ENCODE measurements at places on chromosomes 1 and 21. TPM values are rescaled to one million over a fixed set of nuclear protein-coding genes. Genes with fewer than 3 reads are reported as not detected.

The LINGO4 gene
- total RNA-seq, result not detected

The PTPN14 gene
- total RNA-seq, result 114 TPM

The FCGR3A gene
- total RNA-seq, result not detected

The LIN28A gene
- total RNA-seq, result 0.15 TPM

The RNF187 gene
- total RNA-seq, result 146 TPM

The SLC16A4 gene
- 0.60 TPM for total RNA-seq

The TPTE gene
- not detected for total RNA-seq

The TMEM9 gene
- 80.3 TPM for total RNA-seq

The BLACAT1 gene
- total RNA-seq, result 0.45 TPM

The STIL gene
- total RNA-seq, result 39.3 TPM

GRCh38 chr1:162270016-162270770 is 106.5 kb downstream of the SPATA46 start:
- no peaks in the 10 kb centered on the region for H3K27me3 ChIP-seq
- peaks cover 43% of the 10 kb centered on the region for H3K4me1 ChIP-seq
- no peak overlapping the region for H3K4me3 ChIP-seq
- peak; percentile 90 for DNase-seq

GRCh38 chr1:150775276-150775675 is 9.7 kb upstream of the CTSS start:
- no peaks in the 10 kb centered on the region for H3K27me3 ChIP-seq
- H3K4me3 ChIP-seq, result no peak overlapping the region
- no peak overlapping the region for H3K27ac ChIP-seq
- no peaks in the 10 kb centered on the region for H3K4me1 ChIP-seq
- no peaks in the 10 kb centered on the region for H3K36me3 ChIP-seq
- DNase-seq, result no peak

- no peak overlapping the region for H3K27ac ChIP-seq
- H3K4me3 ChIP-seq, result no peak overlapping the region
- H3K36me3 ChIP-seq, result no peaks in the 10 kb centered on the region
- H3K4me1 ChIP-seq, result no peaks in the 10 kb centered on the region
- no peak for DNase-seq
Observed at GRCh38 chr1:24855474-24855873, 74.6 kb downstream of the RUNX3 start.

GRCh38 chr1:46476673-46477072 is 13.0 kb upstream of the DMBX1 start:
- DNase-seq, result no peak
- H3K36me3 ChIP-seq, result no peaks in the 10 kb centered on the region
- no peaks in the 10 kb centered on the region for H3K4me1 ChIP-seq

DNA sequence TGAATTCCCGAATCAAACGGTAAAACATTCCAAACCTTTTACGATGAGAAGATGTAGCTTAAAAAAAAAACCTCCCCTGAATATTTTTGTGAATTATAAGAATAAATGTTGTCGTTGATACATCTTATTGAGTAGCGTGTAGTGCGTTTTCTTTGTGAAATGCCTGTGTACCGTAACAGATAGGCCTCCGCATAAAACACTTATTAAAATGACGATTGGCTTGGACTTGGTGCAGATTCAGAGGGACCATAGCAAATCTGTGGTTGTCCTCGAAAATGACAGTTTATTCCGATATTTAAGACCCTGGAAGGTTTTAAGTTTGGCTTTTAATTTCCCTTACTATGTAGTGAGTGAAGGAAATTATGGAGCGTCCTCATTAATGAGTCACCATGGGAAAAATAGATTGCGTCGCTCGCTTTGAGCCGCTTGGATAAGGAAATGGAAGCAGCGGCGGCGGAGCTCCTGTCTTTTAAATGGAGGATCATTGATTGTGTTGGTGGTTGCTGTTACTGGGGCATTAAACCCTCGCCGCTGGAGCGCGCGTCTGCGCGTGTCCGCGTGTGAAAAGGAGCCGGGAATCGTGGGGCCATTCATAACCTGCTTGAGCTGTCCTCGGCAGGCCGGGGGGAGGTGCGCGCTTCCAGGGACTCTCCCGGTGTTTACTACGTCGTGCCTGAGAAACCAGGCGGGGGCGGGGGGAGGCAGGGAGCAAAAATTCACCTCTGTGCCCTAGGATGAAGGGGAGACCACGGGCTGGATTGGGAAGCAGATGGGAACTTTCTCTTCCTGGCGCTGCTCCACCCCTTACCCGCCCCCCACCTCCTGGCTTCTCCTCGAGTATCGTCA is 1.6 kb downstream of the SPEN start:
- no peaks in the 10 kb centered on the region for H3K36me3 ChIP-seq
- H3K27me3 ChIP-seq, result no peaks in the 10 kb centered on the region
- peak overlapping the region; percentile 83 for H3K27ac ChIP-seq
- DNase-seq, result peak; percentile 93

DNA sequence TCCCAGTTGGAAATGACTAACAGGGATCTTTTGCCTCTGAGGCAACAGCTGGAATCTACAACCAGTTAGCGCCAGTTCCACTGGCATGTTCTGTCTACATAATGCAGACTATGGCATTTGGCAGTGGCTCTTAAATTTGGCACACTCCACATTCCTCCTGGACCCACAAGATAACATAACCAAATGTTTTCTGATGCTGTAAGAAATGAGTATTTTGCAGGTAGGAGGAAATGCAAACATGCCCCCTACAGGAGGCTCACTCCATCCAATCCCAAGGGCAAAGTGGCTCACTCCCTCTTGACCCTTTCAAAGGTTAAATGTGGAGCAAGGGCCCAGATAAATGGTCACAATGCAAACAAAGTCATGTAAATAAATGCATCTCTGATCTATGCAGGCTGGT is 129.2 kb upstream of the PROX1 start:
- no peaks in the 10 kb centered on the region for H3K36me3 ChIP-seq
- H3K27me3 ChIP-seq, result peaks cover 72% of the 10 kb centered on the region
- H3K4me3 ChIP-seq, result no peak overlapping the region
- no peak overlapping the region for H3K27ac ChIP-seq

- H3K27me3 ChIP-seq, result no peaks in the 10 kb centered on the region
- no peak overlapping the region for H3K4me3 ChIP-seq
- no peak for DNase-seq
- H3K4me1 ChIP-seq, result peaks cover 14% of the 10 kb centered on the region
- H3K27ac ChIP-seq, result no peak overlapping the region
- no peaks in the 10 kb centered on the region for H3K36me3 ChIP-seq
Observed at GRCh38 chr1:201605385-201606010, 66.6 kb downstream of the NAV1 start.

- no peaks in the 10 kb centered on the region for H3K36me3 ChIP-seq
- H3K27ac ChIP-seq, result no peak overlapping the region
- H3K4me1 ChIP-seq, result peaks cover 8% of the 10 kb centered on the region
- H3K27me3 ChIP-seq, result no peaks in the 10 kb centered on the region
Observed at GRCh38 chr1:55275941-55276341, 60.8 kb upstream of the USP24 start.

DNA sequence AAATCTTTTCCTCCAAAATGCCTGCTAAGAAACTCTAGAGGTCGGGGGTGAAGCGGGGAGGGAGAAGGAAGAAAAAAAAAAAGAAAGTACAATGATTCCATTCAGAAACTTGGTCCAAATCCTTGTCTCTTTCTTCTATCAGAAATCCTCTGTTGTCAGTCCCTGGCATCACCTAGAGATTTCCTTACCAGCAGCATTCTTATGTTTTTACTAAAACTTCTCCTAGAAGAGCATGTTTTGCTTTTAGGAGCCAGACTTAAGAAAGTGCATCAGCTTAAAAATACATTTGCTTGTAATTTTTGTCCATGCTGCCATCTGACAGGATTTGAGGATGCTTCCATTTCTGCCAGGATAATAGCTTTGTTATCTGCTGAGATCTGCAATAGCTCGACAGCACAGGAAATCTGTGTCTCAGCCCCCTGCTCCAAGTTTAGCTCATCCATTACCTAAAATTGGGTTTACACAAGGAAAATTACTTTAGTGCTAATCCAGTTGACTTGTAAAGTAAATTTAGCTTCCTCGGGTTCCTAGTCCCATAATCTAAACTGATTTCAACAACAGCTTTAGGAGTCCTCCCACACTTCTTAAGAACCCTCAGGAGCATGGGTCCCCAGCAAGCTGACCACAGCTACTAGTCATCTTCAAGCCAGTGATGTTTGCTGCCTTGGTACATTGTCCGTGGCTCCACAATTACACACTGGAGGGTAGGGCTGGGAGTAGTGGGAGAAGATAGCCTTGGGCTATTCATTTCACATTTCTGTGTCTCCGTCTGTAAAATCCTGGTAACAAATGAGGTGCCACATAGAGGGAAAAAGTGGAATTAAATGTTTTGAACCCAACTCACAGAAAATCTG is 92.3 kb upstream of the UBE2U start:
- no peaks in the 10 kb centered on the region for H3K36me3 ChIP-seq
- H3K27ac ChIP-seq, result no peak overlapping the region
- no peak overlapping the region for H3K4me3 ChIP-seq

GRCh38 chr1:40922969-40923368 is 56.5 kb upstream of the CTPS1 start:
- H3K4me1 ChIP-seq, result no peaks in the 10 kb centered on the region
- H3K36me3 ChIP-seq, result no peaks in the 10 kb centered on the region
- no peak for DNase-seq
- H3K4me3 ChIP-seq, result no peak overlapping the region
- no peak overlapping the region for H3K27ac ChIP-seq

- H3K4me3 ChIP-seq, result no peak overlapping the region
- no peak for DNase-seq
- H3K27me3 ChIP-seq, result peaks cover 55% of the 10 kb centered on the region
- no peak overlapping the region for H3K27ac ChIP-seq
Observed at GRCh38 chr1:214864896-214865688, 217.4 kb upstream of the KCNK2 start.

DNA sequence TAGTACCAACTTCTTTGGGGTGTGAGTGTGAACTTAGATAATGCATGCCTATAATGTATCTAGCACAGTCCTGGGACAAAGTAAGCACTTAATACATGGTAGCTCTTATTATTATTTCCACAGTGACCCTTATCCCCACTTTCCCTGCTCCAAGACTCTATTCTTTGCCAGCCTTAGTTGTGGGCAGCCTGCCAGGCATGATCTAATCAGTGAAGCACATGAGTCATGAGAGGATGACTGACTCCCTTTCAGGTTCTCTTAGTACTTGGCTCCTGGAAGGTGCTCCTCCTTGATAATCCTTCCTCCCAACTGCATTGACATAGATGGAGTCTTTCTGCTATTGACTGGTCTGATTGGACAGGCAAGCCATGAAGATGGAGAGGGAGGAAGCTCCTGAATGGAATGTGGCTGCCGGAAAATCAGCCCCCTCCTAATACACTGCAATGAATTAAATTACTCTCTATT is 17.4 kb upstream of the GNG12 start:
- H3K4me3 ChIP-seq, result no peak overlapping the region
- H3K36me3 ChIP-seq, result no peaks in the 10 kb centered on the region
- H3K27me3 ChIP-seq, result no peaks in the 10 kb centered on the region
- H3K27ac ChIP-seq, result no peak overlapping the region

- no peaks in the 10 kb centered on the region for H3K36me3 ChIP-seq
- H3K27me3 ChIP-seq, result no peaks in the 10 kb centered on the region
- no peak overlapping the region for H3K27ac ChIP-seq
- H3K4me1 ChIP-seq, result no peaks in the 10 kb centered on the region
- DNase-seq, result peak; percentile 60
- no peak overlapping the region for H3K4me3 ChIP-seq
Observed at GRCh38 chr1:245051349-245052221, 103.2 kb upstream of the KIF26B start.

DNA sequence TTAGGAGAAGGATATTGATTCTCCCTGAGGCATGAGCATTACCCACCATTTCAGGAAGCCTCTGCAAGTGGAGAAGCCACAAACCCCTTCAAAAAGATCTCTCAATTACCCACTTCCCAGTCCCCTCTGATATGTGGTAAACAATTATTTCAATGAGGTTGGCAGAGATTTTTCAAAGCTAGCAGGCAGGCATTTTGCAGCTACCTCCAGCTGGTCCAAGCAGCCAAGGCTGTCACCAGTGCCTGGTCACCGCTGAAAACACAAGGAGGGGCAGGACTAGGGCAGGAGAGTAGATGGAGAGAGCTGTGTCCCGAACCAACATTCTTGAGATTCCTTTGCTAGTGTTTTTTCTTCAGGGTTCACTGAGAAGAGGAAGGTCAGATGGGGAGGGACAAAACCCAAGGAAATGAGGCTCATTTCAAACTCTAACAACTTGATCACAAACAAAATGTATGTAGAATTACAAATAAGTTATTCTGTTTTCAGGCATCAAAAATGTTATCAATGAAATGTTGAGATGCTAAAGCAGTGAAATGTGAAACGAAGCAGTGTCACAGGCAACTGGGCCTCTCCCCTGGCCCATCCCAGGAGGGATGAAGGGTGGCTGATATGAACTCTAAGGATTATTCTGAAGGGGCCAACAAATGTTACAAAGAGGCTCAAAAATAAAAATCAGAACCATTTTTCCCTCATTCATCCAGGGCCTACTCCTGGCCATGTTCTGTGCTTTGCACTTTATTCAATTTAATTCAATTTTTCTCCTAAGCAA is 22.3 kb downstream of the APP start:
- peak; percentile 39 for DNase-seq
- no peak overlapping the region for H3K4me3 ChIP-seq
- H3K27ac ChIP-seq, result peak overlapping the region; percentile 31
- H3K4me1 ChIP-seq, result peaks cover 40% of the 10 kb centered on the region

DNA sequence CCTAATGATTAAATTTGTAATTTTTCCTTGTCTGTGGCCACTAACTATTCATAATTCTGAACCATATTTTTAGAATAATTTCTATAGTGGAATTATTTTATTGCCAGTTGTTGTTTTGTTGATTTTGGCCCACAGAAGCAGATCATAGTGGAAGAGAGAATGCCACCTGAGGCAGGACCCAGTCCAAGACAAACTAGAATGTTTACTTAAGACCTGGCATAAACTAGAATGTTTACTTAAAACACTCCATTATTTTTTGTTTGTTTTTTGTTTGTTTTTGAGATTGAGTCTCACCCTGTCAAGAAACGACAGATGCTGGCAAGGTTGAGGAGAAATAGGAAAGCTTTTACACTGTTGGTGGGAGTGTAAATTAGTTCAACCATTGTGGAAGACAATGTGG is 310.2 kb downstream of the MRPL39 start:
- H3K4me1 ChIP-seq, result no peaks in the 10 kb centered on the region
- H3K27ac ChIP-seq, result no peak overlapping the region
- no peaks in the 10 kb centered on the region for H3K27me3 ChIP-seq
- DNase-seq, result no peak
- H3K36me3 ChIP-seq, result no peaks in the 10 kb centered on the region

DNA sequence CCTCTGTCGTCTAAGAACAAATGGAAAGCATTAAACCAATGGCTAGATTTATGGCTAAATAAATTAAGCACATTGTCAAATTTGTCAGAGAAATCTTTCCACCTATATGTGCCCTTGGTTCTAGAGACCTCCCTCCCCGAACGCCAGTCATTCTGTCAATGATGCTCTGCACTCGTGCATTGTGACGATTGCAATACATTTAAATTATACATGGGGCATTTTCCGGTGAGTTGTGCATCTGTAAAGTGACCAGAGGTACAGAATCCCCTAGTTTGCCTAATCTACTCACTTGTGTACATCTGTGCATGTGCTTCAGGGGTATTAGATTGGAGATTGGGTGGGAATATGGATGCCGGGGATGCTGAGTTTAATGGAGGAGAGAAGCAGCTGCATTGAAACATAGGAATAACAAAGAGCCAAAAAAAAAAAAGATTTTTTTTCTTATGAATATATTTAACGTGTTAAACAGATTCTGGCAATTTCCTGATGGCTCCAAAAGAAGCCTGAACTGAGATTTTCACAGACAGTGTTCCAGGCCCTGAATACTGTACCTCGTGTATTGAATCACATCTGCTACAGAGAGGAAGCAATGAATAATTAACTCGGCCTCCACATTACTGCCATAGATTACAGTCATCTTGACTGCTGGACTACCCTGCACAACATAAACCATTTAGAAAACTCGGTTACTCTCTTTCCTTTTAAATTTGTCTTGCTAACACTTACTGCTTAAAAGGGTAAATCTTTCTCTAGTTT is 149.0 kb upstream of the C1orf87 start:
- no peaks in the 10 kb centered on the region for H3K36me3 ChIP-seq
- H3K4me1 ChIP-seq, result no peaks in the 10 kb centered on the region
- H3K4me3 ChIP-seq, result no peak overlapping the region
- H3K27me3 ChIP-seq, result peaks cover 61% of the 10 kb centered on the region

All from A673 (cell line).